ENCODE measurements at places on chromosomes 16 and 17.
A peak's percentile ranks its signal among the peaks of the same experiment; 100 is the strongest.

DNA sequence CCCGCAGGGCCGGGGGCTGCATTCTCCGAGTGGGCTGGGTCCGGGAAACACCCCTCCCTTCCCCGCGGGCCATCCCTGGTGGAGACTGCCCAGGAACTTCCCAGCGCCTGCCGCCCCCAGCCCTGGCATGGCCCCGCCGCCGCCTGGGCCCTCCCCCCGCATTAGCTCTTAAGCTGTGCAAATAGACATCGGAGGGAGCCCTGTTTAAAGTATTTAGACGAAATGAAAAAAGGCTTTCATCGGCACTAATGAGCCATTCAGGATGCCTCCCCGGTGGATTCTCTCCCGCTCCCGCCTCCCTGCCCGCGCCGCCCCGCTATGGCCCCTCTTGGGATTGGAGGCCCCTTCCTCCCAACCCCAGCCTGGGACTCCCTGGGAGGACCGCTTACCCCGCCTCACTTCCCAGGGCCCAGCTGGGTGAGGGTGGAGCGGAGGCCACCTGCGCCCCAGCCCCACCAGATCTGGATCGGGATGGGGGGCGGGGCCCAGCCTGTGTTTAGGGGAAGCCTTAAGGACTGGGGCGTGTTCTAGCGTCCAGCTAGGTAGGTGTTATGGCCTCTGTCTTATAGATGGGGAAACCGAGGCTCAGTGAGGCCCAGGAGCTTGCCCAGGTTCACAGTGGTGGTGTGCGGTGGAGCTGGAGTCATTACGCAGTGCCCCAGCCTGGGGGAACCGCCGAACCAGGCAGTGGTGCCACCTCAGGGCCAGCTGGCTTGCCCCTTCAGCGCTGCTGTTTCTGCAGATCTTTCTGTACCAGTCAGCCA is 19.7 kb downstream of the SEZ6 start:
- peak; percentile 95 for DNase-seq

DNA sequence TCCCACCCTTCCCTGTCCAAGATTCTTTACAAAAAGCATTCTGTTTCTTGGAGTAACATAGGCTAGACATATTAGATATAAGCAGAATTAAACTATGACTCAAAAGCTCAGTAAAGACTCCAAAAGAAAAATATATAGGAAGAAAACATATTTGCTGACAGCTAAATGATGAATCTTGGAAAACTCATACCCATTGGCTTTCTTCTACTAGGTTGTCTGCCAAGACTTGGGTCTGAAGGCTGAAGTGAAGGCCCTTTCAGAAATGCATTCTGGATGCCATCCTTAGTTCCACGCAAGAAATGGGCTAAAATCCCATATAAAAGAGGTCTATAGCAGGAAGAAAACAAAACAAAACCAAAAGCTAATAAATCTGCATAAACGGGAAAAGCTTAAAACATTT is 15.1 kb downstream of the CEP20 start:
- DNase-seq, result no peak

- no peak for DNase-seq
Observed at GRCh38 chr16:87350681-87351319, 32.8 kb downstream of the FBXO31 start.

GRCh38 chr16:49014277-49015224 is 267.1 kb downstream of the CBLN1 start:
- no peak for DNase-seq

DNA sequence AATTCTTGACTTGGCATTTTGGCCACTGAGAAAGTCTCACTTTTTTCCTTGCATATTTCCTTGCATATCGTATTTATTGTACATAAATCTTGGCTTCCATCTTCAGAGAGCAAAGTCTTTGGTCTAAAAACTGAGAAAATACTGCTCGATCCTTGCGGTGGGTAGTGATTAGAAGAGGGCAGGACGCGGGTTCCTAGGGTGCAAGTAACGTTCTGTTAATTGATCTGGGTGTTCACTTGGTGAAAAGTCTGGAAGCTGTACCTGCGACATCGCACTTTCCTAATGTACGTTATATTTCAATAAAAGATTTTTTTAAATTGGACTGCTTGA is 758 bp upstream of the UBALD2 start:
- DNase-seq, result no peak

- DNase-seq, result no peak
Observed at GRCh38 chr17:75365009-75365930, 40.2 kb downstream of the GRB2 start.

DNA sequence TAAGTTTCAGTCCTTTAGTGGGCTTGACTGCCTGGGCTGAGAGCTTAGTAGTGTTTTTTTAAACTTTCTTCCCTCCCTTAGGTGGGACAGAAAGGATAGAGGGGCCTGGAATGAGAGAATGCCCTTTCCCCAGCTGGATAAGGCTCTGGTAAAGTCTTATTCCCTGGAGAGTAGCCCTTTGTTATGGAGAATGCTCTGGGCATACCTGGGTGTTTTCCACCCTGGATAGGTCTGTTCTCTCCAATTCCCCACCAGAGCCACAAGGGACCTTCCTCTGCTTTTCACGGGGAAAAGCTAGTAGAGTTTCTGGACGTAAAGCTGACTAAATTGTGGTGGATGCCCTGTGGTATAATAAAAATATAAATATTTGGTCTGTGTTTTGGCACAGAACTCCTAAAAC is 164.1 kb downstream of the HS3ST4 start:
- DNase-seq, result no peak

- DNase-seq, result no peak
Observed at GRCh38 chr17:80605326-80606066, 60.9 kb downstream of the RPTOR start.

DNA sequence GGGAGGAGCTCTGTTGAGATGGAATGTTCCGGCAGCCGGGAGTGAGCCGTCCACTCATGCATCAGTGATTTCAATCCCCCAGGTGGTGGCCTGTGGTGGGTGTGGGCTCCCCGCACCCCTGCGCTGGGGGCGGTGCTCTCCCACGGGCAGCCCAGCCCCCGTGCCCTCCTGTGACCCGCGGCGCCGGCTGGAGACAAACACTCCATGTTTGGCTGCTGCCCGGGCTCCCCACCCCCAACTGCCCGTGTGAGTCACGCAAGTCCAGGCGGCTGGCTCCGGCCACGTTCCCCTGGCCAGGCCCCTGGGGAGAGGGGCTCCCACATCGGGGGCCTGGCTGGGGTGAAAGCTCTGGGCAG is 29.4 kb downstream of the CACNA1H start:
- peak; percentile 79 for DNase-seq

- no peak for DNase-seq
Observed at GRCh38 chr17:37106049-37106448, 157.3 kb downstream of the AATF start.

DNA sequence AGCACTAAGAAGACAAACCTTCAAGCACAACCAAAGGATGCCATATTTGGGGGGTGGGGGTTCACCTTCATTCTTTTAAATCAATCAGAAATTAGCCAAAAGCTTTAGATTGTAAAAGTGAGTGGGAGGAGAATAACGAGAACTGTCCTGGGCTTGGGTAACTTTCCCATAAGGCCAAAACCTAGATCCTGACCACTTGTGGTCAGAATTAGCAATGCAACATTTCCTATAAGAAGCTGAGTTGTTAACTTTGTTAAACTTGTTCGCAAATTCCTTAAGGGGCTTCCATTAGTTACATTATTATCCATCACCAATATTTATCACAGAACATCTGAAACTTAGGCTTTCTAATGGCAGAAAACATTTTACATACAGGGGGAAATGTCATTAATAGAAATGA is 25.1 kb downstream of the STAT5B start:
- no peak for DNase-seq

- no peak for DNase-seq
Observed at GRCh38 chr16:12891836-12892235, 9.6 kb upstream of the SHISA9 start.

GRCh38 chr17:72432881-72433280 is 312.1 kb downstream of the SOX9 start:
- no peak for DNase-seq

DNA sequence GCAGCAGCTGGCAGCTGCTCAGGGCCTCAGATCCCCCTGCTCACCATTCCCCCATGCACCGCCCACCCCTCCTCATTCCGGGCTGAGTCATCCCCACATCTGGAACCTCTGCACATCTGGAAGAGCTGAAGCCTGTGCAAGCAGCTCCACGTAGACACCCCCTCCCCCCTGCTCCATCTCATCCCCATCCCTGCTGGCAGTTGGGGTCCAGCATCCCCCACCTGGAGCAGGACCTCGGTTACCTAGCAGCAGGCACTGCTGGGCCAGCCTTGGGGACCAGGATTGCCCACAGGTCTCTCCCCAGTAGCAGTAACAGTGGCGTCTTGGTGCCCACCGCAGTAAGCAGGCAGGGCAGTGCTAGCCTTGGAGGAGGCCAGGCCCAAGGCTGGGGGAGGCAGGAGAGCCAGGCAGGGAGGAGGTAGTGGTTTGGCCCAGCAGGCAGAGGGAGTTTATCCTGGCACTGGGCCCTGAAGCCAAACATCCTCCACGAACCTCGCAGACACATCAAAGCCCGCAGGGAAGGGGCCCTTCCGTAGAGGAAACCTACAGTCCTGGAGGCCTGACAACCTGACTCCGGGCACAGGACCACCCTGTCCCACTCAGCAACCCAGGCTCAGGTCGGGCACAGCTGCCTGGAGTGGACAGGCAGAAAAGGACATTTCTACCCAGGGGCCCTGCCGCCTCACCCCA is 7.7 kb upstream of the TMEM92 start:
- peak; percentile 64 for DNase-seq

DNA sequence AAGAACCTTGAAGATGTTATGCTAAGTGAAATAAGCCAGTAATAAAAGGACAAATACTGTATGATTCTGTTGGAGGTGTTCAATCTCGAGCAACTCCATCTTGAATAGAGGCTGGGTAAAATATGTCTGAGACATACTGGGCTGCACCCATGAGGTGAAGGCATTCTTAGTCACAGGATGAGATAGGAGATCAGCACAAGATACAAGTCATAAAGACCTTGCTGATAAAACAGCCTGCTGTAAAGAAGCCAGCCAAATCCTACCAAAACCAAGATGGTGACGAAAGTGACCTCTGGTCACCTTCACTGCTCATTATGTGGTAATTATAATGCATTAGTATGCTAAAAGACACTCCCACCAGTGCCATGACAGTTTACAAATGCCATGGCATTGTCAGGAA is 98.1 kb downstream of the RGS9 start:
- DNase-seq, result no peak
